ENCODE measurements at places on chromosomes 6 and 20.

- DNase-seq, result no peak
Observed at GRCh38 chr6:141492521-141493284, 640.0 kb upstream of the GJE1 start.

GRCh38 chr6:84167457-84167856, 60.0 kb downstream of the CEP162 start:
- no peak for DNase-seq

GRCh38 chr6:24431045-24431451, 28.3 kb downstream of the MRS2 start:
- peak; percentile 59 for DNase-seq

- no peak for DNase-seq
Observed at GRCh38 chr20:8578161-8578865, 446.2 kb downstream of the PLCB1 start.

GRCh38 chr6:24720131-24720603, 1.2 kb upstream of the C6orf62 start:
- peak; percentile 61 for DNase-seq

- no peak for DNase-seq
Observed at GRCh38 chr20:5211803-5212714, 85.3 kb downstream of the CDS2 start.

- no peak for DNase-seq
Observed at GRCh38 chr6:136058852-136059251, 191.3 kb downstream of the MTFR2 start.

GRCh38 chr6:67003844-67004243, 1296.8 kb upstream of the EYS start:
- no peak for DNase-seq

DNA sequence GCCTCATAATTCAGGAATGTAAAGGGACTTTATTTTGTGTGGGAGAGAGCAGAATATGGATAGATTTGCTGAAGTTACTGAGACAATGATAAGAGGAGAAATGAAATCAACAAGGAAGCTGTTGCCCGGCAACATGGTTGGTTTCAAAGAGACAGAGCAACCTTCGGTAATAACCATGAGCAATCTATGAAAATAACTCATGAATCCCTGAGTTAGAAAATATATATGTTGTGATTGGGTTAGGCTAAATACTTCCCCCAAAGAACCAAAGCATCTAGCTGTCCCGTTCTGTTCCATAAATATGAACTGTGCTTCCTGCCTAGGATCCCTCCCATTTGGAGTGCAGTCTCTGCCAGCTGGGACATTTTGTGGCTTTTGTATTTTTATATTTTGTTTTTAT, 23.1 kb downstream of the SERPINB1 start:
- DNase-seq, result no peak

DNA sequence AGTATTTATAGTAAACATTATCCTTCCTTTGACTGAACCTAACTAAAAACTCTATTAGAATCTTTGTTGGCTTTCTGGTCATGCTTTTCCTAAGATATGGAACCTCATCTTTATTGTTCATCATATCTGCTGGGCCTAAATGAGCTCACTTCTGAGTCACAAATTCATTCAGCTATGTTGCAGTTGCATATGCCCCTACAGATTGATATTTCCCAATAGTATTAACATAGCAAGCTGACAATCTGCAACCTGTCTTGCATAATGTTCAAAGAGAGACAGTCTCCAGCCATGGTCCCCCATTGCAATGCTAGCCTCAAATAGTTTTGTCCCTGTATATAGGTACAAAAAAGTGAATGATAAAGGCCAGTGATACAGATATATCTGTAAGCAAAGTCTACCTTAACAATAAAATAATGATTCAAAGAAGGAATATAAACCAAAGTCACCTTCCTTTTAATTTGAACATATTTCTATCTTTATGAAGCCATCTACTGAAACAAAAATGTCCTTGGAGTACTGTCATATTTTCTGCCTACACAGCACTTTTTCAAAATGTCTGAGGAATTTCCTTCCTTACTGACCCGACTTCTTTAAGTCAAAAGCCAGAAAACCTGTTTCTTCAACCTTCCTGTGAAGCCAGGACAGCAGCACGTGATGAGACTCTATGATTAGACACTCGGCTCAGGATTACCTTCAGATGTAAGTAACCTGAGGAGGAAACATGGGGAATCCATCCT, 140.7 kb downstream of the UBE3D start:
- no peak for DNase-seq

- no peak for DNase-seq
Observed at GRCh38 chr20:33650111-33650752, 11.9 kb upstream of the C20orf144 start.

DNA sequence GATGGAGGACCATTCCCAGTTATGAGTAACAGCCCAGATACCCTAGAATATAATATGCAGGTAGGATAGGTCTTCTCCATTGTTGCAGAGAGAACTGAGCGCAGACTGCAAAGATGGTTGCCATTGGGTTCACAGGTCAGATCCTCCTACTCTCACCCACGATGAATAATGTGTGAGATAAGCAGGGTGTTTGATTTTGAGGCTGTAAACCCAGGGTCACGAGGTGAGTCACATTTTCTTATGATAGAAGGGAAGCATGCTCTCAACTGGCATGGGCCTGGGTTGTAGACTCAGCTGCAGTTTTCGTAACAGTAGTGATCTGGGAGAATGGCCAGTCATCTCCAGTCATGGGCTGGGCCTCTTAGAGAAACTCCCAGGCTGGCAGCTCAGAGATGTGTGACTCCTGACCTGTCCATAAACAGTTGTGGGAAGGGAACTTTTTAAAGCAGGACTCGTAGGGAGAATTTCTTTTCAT, 74.2 kb downstream of the CD164 start:
- DNase-seq, result peak; percentile 81

DNA sequence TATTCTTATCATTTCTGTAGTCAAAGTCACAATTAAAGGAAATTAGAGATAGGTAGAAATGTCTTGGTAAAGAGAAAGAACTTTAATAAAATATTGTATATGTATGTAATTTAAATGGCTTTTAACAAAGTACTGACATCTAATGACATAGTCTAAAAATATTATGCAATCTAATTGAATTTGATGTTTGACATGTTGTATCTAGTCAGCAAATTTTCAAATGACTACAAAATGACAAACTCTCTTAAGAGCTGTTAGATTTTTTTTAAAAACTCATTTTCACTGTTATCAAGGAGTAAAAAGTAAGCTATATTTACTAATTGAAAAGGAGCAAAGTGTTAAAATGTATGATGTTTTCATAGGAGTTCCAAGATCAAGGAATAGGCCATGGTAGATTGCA, 176.9 kb downstream of the MEI4 start:
- no peak for DNase-seq

- no peak for DNase-seq
Observed at GRCh38 chr20:19589787-19590362, 168.2 kb upstream of the RIN2 start.

GRCh38 chr6:159467473-159468041, 225.5 kb downstream of the SOD2 start:
- DNase-seq, result no peak

- no peak for DNase-seq
Observed at GRCh38 chr6:130307752-130308361, 58.0 kb upstream of the TMEM200A start.

DNA sequence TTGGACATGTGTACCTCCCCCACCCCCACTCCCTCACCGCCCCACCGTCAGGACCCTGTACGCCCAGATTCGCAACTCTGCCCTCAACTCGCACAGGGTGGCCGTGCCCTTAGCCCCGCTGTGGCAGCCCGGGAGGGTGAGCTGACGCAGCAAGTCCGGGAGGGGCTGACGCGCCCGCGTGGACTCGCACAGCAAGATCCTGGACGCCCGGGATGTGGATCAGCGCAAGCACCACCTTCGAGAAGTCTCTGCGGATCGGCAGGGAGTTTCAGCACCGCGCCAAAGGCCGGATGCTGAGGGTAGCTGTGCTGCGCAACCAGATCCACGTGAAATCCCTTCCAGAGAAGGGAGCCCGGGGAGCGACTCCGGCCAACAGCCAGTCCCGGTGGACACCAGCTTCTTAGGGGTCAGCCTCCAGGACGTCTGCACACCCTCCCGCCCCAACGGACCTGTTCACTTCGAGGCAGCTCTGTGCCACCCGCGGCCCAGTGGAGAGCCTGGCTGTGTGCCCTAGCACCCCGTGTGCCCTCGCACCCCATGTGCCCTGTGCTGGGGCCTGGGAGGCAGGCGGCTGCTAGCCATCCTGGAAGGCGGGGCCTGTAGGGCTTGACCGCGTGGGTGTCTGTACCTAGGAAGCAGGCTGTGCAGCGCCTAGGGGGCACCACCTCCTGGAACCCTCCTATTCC, 6.7 kb upstream of the GJA10 start:
- DNase-seq, result no peak

GRCh38 chr20:22579711-22580697, 4.4 kb downstream of the FOXA2 start:
- DNase-seq, result no peak

- no peak for DNase-seq
Observed at GRCh38 chr6:34485321-34486060, 19.6 kb downstream of the PACSIN1 start.

GRCh38 chr20:25499855-25500434, 85.4 kb downstream of the NINL start:
- no peak for DNase-seq

- no peak for DNase-seq
Observed at GRCh38 chr6:148700741-148701311, 46.0 kb upstream of the UST start.

GRCh38 chr20:9280666-9281065, 211.8 kb downstream of the PLCB4 start:
- no peak for DNase-seq

DNA sequence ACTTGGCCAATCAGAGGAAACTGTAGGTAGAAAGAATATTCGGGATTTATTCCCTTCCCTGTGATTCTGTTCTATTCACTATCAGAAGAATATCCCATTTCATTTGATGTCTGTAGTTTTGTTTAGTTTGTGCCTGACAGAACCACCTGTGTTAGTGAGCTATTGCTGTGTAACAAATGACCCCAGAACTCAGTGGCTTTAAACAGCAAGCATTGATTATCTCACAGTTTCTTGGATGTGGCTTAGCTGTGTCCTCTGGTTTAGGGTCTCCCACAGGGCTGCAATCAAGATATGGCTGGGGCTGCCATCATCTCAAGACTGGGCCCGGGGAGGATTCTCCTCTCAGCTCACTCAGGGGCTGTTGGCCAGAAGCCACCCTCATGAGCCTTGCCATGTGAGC, 143.7 kb downstream of the ZDHHC14 start:
- no peak for DNase-seq

DNA sequence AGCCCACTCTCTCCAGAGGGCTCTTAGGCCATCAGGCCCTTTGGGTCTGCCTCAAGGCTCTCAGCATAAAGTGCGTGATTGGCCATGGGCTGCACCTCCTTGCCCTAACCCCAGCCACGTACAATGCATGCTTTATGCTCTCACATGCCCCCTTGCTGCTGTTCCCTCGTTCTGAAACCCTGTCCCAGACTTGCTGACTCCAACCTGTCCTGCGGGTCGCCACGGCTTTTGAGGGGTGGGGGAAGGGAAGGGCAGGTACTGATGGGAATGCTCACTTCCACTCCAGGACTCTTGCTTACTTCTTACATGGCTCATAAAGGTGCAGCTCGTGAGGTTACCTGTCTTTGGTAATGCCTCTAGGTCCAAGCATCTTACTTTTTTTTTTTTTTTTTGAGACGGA, 6.0 kb downstream of the ARMC12 start:
- DNase-seq, result no peak

DNA sequence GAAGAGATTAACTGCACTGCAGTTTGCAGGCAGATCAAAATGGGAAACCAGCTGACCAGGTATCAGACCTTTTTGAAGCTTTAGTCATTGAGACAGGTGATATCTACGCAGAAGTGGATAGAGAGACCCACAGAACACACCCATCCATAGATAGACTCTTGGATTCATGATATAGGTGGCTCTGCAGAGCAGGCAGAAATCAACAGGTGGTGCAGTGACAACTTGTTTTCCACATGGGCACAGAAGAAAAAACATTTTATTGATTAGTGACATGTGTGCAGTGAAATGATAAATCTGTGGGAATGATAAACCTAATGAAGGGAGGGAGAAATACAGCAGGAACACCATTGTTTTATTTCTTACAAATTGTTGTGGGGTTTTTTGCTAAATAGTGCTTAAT, 45.2 kb downstream of the NUDT3 start:
- no peak for DNase-seq

DNA sequence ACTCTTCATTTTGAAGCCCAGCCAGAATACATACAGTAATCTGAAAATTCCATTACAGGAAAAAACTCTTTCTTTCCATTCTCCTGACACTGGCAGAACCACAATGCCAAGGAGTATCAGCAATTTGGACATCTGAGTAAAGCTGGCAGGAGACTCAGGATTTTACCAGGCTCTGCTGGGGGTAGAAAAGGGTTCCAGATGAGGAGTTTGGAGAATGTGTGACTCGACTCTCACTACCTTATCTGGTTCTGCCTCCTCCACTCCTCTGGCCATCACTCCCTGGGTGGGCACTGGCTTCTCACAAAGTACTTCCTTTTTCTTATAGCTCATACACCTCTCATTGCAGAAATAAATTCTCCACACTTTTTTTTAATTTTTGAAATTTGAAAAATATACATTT, 10.6 kb upstream of the WFDC8 start:
- no peak for DNase-seq

DNA sequence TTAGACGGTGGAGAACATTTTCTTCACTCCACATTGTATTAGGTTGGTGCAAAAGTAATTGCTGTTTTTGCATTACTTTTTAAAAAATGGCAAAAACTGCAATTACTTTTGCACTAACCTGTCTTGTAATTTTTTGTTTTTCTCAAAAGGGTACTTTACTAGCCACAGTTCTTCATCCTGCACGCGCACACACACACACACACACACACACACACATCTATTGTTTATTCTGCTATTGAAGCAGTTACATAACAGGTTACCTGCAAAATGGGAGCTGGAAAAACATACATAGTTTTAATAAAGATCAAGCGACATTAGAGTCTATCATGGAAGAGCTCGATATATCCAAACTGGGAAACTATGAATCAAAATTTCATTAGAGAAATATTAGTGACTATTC, 235.2 kb downstream of the SIM1 start:
- DNase-seq, result peak; percentile 34

DNA sequence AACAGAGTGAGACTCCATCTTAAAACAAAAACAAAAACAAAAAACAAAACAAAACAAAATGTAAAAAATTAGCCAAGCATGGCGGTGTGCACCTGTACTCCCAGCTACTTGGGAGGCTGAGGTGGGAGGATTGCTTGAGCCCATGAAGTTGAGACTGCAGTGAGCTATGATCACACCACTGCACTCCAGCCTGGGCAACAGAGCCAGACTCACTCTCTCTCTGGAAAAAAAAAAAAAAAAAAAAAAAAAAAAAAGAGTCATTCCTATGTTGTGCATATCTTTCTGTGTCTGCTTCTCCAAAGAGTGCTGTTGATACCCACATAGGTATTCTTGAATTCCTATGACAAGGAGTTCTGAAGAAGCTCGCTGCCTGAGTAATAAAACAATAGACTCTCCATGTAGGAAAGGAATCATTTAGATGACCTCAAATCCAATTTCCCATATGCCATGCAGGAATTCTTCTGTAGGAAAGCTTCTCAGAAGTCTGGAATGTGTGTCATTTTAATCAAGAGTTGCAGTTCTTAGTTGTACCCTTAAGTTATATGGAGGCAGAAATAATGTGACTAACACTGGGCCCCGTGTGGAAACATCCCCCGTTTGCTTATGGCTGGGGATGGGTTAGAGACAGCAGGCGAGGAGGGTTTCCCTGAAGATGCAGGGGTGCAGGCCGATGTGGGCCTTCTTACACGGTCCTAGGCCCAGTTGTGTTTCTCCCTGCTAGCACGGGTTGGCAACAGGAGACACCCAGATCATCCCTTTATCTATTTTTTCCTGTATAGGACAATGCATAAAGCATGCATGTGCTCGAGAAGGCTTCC, 79.4 kb downstream of the ZDHHC14 start:
- DNase-seq, result no peak

- DNase-seq, result peak; percentile 17
Observed at GRCh38 chr6:108531332-108531731, 29.4 kb upstream of the FOXO3 start.
